Fibroblast of lung (primary cell): ENCODE measurements at places on chromosomes 2 and 18. TPM values are rescaled to one million over a fixed set of nuclear protein-coding genes. Genes with fewer than 3 reads are reported as not detected.
A peak's percentile ranks its signal among the peaks of the same experiment; 100 is the strongest.

ASB18 gene
- not detected in 2 replicates for total RNA-seq

SLC38A11 gene
- 0.26 and 0.50 TPM in 2 replicates for total RNA-seq

CROCC2 gene
- 0.33 and 0.51 TPM in 2 replicates for total RNA-seq

GALNT5 gene
- total RNA-seq, result 32.4 and 199 TPM in 2 replicates

AQP12A gene
- not detected in 2 replicates for total RNA-seq

RUFY4 gene
- total RNA-seq, result not detected in 2 replicates

RAX gene
- total RNA-seq, result not detected in 2 replicates

STARD6 gene
- total RNA-seq, result 0.33 TPM in 1 of 2 replicates, not detected in the other

NOSTRIN gene
- total RNA-seq, result 0.50 TPM in 1 of 2 replicates, not detected in the other

KLHL41 gene
- 3.8 and 4.6 TPM in 2 replicates for total RNA-seq

IL1F10 gene
- not detected in 2 replicates for total RNA-seq

POTEE gene
- total RNA-seq, result not detected in 2 replicates

ARHGEF33 gene
- 0.50 and 1.0 TPM in 2 replicates for total RNA-seq

GRCh38 chr18:76437011-76437410 lies 58.0 kb downstream of the ZNF516 start:
- no peaks in the 10 kb centered on the region for H3K4me1 ChIP-seq
- DNase-seq, result no peak
- peaks cover 19% of the 10 kb centered on the region for H3K36me3 ChIP-seq
- no peaks in the 10 kb centered on the region for H3K27me3 ChIP-seq
- H3K4me3 ChIP-seq, result no peak overlapping the region

GRCh38 chr2:10591207-10591606 lies 98.6 kb downstream of the NOL10 start:
- H3K4me3 ChIP-seq, result no peak overlapping the region
- H3K27ac ChIP-seq, result no peak overlapping the region
- peak; percentile 53 for DNase-seq
- H3K4me1 ChIP-seq, result no peaks in the 10 kb centered on the region

DNA sequence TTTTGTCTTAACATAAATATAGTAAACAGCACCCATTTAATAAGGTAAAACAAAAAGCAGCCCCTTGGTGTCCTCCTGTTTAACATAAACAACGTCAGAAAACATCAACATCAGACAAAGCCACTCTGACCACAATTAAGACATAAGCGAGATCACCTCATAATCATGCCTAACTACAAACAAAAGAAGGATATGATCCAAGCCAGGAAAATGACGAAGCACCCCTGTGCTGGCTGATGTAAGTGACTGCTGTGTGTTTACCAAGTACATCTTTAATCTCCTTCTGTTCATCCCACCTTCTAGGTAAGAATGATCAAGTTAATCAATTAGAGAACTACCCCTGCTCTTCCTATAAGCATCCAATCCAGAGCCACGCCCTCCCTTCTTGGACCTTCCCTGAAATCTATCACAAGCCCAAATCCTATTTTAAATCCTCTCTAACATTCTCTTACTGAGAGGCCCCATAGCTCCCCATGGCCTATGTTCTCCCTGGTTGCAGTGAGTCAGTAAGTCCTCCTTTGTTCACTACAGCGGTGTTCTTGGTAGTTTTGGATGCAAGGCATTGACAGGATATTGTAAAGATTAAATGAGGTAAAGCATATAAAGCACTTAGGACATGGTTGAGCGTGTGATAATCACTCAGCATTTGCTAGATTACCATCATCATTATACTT lies 424.2 kb downstream of the TSN start:
- no peak overlapping the region for H3K27ac ChIP-seq
- H3K4me1 ChIP-seq, result no peaks in the 10 kb centered on the region
- no peaks in the 10 kb centered on the region for H3K36me3 ChIP-seq
- H3K4me3 ChIP-seq, result no peak overlapping the region
- DNase-seq, result no peak

DNA sequence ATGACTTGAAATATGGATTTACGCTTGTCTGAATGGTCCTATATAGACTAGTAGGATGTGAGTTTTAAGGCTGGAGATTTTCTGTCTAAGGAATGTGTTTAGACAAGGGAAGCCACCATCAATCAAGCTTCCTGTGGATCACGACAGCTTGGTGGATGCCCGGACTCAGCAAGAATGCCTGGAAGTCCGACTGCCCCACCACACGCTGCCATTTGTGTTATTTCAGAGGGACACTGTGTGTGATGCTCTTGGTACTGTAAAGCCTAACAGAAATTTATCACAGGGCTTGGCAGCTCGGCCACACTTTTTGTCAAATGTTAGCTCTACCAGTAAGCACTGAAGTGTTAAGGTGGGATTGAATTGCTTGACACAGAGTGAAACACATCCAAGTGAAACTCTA lies 127.1 kb upstream of the CDH7 start:
- no peaks in the 10 kb centered on the region for H3K4me1 ChIP-seq
- DNase-seq, result no peak
- no peaks in the 10 kb centered on the region for H3K36me3 ChIP-seq

DNA sequence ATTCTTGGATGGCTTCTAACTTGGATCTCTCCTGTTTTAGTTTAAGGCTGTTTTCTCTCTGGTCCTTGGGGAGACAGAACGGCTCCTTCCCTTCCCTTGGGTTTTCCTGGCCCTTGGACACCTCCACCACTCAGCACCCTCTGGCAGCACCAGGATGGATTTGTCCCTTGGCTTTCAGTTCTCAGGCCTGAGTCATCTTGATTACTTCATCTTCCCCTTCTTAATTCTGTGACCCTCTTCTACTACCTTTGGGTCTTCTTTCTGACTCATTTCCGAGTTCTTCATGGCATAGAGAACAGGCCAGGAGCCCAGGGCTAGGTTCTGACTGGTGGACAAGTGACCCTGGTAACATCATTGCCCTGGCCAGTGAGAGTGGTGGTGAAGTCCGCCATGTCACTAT lies 14.9 kb downstream of the IGFBP2 start:
- no peak overlapping the region for H3K27ac ChIP-seq
- DNase-seq, result peak; percentile 35
- H3K36me3 ChIP-seq, result no peaks in the 10 kb centered on the region
- no peaks in the 10 kb centered on the region for H3K4me1 ChIP-seq
- peaks cover 2% of the 10 kb centered on the region for H3K27me3 ChIP-seq
- H3K4me3 ChIP-seq, result no peak overlapping the region

GRCh38 chr2:151161821-151162551 lies 99.7 kb downstream of the RBM43 start:
- no peak overlapping the region for H3K4me3 ChIP-seq
- H3K4me1 ChIP-seq, result no peaks in the 10 kb centered on the region
- no peak overlapping the region for H3K27ac ChIP-seq
- no peaks in the 10 kb centered on the region for H3K27me3 ChIP-seq
- no peaks in the 10 kb centered on the region for H3K36me3 ChIP-seq
- DNase-seq, result peak; percentile 37

- DNase-seq, result no peak
- H3K36me3 ChIP-seq, result no peaks in the 10 kb centered on the region
- H3K4me1 ChIP-seq, result peaks cover 10% of the 10 kb centered on the region
- H3K4me3 ChIP-seq, result no peak overlapping the region
- no peaks in the 10 kb centered on the region for H3K27me3 ChIP-seq
Observed at GRCh38 chr2:180653481-180653880, 326.9 kb upstream of the UBE2E3 start.

- H3K27me3 ChIP-seq, result no peaks in the 10 kb centered on the region
- H3K4me1 ChIP-seq, result peaks cover 4% of the 10 kb centered on the region
Observed at GRCh38 chr18:54388203-54389142, 30.8 kb downstream of the C18orf54 start.

- H3K36me3 ChIP-seq, result no peaks in the 10 kb centered on the region
- no peak overlapping the region for H3K27ac ChIP-seq
- H3K27me3 ChIP-seq, result no peaks in the 10 kb centered on the region
- DNase-seq, result no peak
- no peak overlapping the region for H3K4me3 ChIP-seq
- H3K4me1 ChIP-seq, result no peaks in the 10 kb centered on the region
Observed at GRCh38 chr2:111219734-111220505, 99.2 kb downstream of the BCL2L11 start.

DNA sequence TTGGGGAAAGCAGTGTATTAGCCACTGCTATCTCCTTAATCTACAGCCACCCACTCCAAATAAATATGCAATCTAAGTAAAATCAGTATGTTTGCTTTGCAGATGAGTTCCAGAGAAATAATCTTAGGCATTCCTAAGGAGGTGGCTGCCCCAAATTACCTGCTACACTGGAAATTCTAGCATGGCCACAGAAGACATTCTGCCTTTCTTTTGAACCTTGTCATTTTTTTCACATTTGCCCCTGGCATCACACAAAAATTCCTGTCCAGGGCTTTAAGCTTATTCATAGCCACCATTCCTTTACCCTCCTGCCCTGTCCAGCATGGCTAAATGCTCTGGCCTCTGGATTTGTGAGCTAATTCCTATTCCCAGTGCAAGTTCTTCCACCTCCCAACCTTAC lies 36.8 kb upstream of the FAM124B start:
- peaks cover 6% of the 10 kb centered on the region for H3K27me3 ChIP-seq
- DNase-seq, result no peak
- H3K4me1 ChIP-seq, result no peaks in the 10 kb centered on the region

DNA sequence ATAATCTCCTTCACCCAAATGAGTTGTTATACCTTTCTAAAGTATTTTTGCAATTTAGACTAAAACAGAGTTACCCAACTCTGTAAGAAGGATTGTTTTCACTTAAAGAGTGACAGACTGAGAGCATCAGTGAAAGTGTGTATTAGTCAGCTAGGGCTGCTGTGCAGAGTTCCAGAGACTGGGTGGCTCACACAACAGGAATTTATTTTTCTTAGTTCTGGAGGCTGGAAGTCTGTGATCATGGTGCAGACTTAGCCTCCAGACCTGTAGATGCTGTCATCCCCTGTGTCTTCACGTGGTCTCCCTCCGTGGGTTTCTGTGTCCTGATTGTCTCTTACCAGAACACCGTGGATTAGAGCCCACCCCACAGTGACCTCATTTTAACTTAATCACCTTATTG lies 40.0 kb downstream of the BCL2L11 start:
- no peak overlapping the region for H3K4me3 ChIP-seq
- peak; percentile 94 for DNase-seq
- peaks cover 16% of the 10 kb centered on the region for H3K4me1 ChIP-seq
- H3K36me3 ChIP-seq, result no peaks in the 10 kb centered on the region

DNA sequence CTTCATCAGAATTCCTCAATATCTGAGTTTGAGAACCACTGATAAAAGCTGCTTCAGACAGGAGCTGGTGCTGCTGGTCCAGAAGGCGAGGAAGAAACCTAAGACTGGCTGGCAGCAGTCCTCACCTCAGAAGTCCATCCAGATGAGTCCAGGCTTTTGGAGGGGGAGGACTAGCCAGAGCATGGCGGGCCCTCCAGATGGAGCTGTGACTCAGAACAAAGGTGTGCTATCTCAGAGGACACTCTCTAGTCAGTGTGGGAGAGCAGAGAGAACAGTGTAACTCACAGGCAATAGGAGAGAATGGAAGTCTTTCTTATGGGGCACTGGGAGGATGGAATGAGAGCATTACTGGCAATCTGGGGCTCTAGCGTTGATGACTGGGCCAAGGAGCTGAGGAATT lies 191.4 kb downstream of the NYAP2 start:
- H3K27me3 ChIP-seq, result no peaks in the 10 kb centered on the region
- no peaks in the 10 kb centered on the region for H3K36me3 ChIP-seq
- no peak overlapping the region for H3K27ac ChIP-seq

GRCh38 chr2:130837175-130837810 lies 579 bp downstream of the ARHGEF4 start:
- H3K4me3 ChIP-seq, result no peak overlapping the region
- no peaks in the 10 kb centered on the region for H3K4me1 ChIP-seq
- no peak for DNase-seq
- no peak overlapping the region for H3K27ac ChIP-seq

DNA sequence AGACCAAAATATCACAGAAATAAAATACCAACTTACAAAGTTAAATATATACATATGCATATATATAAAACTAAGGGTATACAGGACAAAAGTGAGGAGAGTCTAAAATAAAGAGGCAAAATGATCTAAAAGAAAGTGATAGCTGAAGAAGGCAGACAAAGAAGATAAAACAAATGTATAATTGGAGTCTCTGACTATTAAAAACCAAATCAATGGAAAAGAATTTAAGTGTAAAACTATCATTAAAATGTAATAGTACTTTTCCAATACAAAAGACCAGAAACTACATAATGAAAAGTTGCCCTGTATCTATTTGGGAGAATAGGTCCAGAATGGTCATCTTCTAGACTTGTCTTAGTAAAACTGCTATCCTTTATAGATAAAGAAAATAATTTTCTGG lies 267.4 kb upstream of the KLHL14 start:
- no peak overlapping the region for H3K27ac ChIP-seq
- no peaks in the 10 kb centered on the region for H3K36me3 ChIP-seq
- H3K4me1 ChIP-seq, result no peaks in the 10 kb centered on the region
- DNase-seq, result no peak
- no peaks in the 10 kb centered on the region for H3K27me3 ChIP-seq
- H3K4me3 ChIP-seq, result no peak overlapping the region

DNA sequence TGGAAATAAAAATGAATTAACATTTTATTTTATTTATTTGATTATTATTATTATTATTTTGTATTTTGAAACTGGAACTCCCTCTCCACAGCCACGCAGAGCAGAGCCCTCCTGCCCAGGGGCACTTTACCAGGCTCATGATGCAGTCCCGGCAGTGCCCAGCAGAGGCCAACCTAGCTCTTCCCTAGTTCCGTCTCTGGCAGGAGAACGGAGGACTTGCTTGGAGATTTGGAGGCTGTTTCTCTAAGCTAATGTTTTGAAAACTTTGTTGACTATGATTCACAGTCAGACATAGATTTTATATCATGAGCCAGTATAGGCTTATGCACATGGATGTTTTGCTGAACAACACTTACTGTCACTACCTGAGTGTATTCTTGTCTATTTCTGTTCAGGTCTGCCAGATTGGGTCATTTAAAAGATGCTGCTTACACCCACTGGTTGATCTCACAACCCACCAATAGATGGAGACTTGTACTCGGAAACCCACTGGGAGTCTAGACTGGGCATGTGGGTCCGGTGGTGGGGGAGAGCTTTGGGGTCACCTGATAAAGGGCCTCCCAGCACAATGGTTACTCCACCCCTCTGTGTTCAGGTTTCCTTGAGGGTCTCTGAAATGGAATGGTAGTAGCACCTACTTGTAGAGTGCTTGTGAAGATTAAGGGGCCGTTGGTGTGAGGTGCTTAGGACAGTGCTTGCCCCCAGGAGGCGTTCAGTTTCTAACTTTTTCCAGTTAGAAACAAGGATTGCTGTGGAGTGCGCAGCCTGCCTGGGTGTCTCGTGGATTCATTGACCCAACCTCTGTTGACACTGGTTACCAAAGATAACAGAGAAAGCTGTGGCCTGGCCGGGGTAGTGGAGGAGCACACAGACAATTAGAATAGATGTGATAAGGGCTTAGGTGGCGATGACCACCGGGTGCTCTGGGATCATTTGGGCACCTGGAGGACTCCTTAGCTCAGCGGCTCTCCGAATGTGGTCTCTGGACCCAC lies 177.3 kb downstream of the HAUS1 start:
- H3K4me3 ChIP-seq, result no peak overlapping the region
- H3K27ac ChIP-seq, result no peak overlapping the region
- H3K27me3 ChIP-seq, result no peaks in the 10 kb centered on the region
- H3K4me1 ChIP-seq, result peaks cover 3% of the 10 kb centered on the region

- no peak for DNase-seq
- H3K27ac ChIP-seq, result no peak overlapping the region
- no peak overlapping the region for H3K4me3 ChIP-seq
Observed at GRCh38 chr2:46980786-46981573, 65.4 kb upstream of the MCFD2 start.

- H3K4me1 ChIP-seq, result no peaks in the 10 kb centered on the region
- H3K4me3 ChIP-seq, result no peak overlapping the region
- no peak overlapping the region for H3K27ac ChIP-seq
- peaks cover 23% of the 10 kb centered on the region for H3K36me3 ChIP-seq
- no peak for DNase-seq
- H3K27me3 ChIP-seq, result no peaks in the 10 kb centered on the region
Observed at GRCh38 chr2:105358593-105358992, 21.3 kb downstream of the C2orf49 start.

GRCh38 chr2:204437408-204437807 lies 107.9 kb upstream of the PARD3B start:
- H3K4me3 ChIP-seq, result no peak overlapping the region
- H3K4me1 ChIP-seq, result no peaks in the 10 kb centered on the region
- no peak for DNase-seq
- H3K36me3 ChIP-seq, result no peaks in the 10 kb centered on the region
- no peaks in the 10 kb centered on the region for H3K27me3 ChIP-seq
